ENCODE measurements at places on chromosomes 6 and 20.

DNA sequence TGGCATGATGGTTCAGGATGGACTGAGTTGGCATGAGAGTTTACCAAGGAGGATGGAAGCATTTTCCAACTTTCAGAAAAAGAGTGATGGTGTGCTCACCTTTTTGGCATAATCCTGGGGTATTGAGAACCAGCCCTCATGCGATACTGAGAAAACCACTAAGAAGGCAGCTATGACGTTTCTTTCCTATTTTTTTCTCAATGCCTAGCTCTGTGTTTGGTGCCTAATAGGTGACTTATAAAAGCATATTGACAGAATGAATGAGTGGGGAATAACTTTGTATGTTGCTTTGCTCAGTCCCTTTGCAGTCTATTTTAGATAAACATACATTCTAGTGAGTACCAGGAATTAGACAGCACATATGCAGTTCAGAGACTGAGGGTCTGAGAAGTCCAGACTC lies 816.3 kb downstream of the DHX35 start:
- no peak for DNase-seq

- no peak for DNase-seq
Observed at GRCh38 chr6:166718516-166718915, 91.5 kb upstream of the RPS6KA2 start.

DNA sequence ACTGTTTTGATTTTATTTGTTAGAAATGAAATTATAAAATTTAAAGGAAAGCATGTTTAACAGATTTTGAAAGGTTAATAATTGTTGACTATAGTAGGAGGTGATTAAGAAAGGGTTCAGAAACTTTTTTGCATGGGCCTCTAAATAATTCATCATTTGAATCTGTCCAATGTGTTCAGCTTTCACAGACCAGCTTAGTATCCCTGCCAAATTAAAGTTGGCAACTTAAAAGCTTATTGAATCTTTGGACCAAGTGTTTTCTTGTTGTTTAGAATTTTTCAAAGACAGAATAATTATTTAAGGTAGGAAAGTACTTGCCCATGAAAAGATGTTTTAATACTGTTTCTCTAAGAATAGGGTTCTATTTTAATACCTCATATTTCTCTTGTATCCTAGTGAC lies 466.0 kb downstream of the GJA1 start:
- DNase-seq, result no peak

DNA sequence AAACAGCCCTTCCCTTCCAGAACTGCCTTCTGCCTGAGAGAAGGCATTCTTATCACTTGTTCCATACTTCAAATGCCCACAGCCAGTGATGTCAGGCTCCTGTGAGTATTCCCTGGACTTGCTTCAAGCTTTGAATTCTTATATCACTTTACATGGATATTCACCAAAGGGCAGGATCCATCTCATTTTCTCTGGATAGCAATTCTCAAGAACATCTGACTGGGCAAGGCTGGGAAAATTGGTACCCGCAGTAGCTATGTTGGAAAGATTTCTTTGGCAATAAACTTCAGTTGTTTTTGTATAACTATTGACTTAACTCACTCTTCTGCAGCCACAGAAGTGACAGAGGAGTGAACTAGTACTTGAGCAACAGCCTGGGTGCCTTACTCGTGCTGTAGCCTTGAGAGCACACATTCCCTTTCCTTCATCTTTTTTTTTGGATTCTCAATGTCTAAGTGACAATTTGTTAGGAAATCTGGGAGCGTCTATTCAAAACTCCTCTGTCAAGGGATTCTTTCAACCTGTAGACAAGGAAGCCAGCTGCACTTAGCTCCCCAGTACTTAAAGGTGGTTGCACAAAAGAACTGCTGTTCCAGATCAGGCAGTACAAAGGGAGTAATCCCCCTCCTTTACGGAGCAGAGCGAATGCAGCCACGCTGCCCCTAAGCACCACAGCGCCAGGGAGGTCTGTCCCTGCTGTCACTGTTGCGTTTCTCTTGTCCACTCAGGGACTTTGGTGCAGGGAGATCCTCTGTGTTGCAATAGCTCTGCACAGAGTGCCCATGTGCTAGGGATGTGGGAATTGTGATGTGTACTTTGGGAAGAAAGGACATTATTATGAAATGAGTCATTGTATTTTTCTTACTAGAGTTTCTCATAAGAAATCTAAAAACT lies 69.6 kb downstream of the JAG1 start:
- DNase-seq, result peak; percentile 81

- DNase-seq, result no peak
Observed at GRCh38 chr6:130132286-130132701, 90.5 kb downstream of the SAMD3 start.

DNA sequence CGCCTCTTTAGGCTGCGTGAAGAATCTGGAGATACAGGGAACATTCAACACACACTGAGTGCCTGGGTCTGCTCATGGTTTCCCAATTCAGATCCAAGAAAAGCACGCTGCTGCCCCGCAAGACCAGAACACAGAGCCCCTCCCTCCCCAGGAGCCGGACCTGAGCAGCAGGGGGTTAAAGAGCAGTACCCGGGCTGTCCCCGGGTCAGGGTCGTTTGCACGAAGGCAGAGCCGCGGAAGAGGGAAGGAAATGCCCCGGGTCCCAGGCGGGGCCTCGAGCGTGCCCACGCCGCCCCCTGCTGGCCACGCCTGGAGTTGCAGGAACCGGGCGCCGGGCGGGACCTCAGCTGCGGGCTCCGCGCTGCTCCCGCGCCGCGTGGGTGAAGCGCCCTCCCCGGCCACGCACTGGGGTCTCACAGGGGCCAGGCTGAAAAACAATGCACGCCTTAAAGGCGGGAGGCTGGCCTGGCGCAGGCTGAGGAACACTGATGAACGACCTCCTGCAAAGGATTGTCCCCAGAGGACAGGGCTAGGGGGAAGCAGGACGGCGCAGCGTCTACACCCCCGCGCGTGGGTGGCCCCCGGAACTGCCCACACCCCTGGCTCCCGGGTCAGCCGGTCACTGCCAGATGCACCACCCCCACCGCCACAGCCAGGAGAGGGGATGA lies 48.9 kb downstream of the ANKRD60 start:
- peak; percentile 75 for DNase-seq
